GM12878 (cell line): ENCODE measurements at places on chromosomes 1 and 21.

- DNase-seq: no peak
Measured at GRCh38 chr1:232344791-232345399, 285.0 kb downstream of the SIPA1L2 start.

GRCh38 chr21:24290151-24290833, 1317.0 kb downstream of the MRPL39 start:
- DNase-seq: no peak

- peak; percentile 59 for DNase-seq
Measured at GRCh38 chr1:230105754-230106625, 39.0 kb downstream of the GALNT2 start.

- peak; percentile 95 for DNase-seq
Measured at GRCh38 chr1:206503591-206504362, 3.6 kb upstream of the RASSF5 start.

DNA sequence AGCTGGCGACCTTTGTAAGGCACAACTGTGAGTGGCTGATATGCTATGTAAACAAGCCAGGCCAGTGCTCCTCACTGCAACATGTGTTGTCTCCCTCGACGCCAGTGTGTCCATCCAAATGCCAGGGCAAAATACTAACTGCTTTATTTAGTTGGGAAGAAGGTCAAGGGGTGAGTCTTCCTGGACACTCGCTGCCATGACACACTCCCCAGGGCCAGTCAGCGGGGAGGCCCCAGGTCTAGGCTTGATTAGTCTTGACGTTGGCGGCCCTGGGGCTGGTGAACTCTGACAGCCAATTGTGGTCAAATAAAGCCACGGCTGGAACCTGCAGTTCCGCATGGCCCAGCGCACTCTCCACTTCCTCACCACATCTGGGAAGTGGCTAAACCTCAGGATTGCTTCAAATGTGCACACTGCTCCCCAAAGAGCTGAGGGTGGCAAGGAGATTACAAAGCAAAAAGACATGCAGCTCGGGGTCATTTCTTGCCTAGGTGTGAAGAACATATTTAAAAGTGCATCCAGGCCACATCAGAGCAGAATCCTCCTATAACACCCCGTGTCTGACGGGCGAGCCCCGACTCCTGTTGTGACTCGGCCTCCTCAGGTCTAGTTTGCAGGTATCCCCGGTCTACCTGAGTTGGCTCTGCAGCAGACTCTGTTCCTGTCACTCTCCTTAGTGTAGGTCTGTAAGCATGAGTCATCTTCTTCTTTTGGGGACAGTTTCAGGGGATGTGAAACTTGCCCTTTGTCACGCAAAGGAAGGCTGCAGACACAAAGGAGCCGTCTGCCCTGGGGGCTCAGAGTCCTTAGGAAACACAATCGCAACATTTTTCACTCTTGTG, 183.5 kb downstream of the RUNX1 start:
- peak; percentile 74 for DNase-seq

- no peak for DNase-seq
Measured at GRCh38 chr21:44901391-44902074, 19.2 kb downstream of the ITGB2 start.
